Stomach (tissue), 19 donors: ENCODE measurements at places on chromosomes 5 and 9. TPM values are rescaled to one million over a fixed set of nuclear protein-coding genes. Genes with fewer than 3 reads are reported as not detected.

Gene SH3PXD2B
- 63.0 TPM for total RNA-seq

Gene TMEM171
- 1.2 TPM for total RNA-seq

Gene SLC22A4
- total RNA-seq = not detected

Gene TLX3
- not detected for total RNA-seq

Gene CCNI2
- total RNA-seq = 56.7 TPM

Gene FBN2
- total RNA-seq = 4.3 TPM

Gene ADGRD2
- total RNA-seq = not detected

Gene GRIA1
- 0.29 TPM for total RNA-seq

Gene DOLPP1
- 40.8 TPM for total RNA-seq
